Pancreas (tissue), 10 donors: ENCODE measurements at places on chromosomes 5 and 9. TPM values are rescaled to one million over a fixed set of nuclear protein-coding genes. Genes with fewer than 3 reads are reported as not detected.

DNA sequence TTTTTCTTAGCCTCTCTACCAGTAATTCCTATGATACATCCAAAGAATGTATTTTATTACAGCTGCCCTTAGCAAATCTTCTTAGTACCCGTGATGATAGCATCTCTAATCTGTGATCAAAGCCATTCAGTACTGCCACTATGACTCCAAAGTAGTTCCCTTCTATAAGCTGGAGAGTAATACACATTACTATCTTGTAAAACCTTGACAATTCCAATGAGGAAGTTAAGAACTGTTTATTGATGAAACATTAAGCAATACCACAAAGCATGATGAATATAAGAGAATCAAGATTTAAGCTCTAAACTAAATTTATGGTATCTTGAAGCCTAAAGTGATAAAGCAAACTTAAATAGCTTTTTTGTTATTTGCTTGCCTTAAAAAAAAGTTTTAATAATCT, 86.1 kb downstream of the SMIM23 start:
- no peak for DNase-seq

DNA sequence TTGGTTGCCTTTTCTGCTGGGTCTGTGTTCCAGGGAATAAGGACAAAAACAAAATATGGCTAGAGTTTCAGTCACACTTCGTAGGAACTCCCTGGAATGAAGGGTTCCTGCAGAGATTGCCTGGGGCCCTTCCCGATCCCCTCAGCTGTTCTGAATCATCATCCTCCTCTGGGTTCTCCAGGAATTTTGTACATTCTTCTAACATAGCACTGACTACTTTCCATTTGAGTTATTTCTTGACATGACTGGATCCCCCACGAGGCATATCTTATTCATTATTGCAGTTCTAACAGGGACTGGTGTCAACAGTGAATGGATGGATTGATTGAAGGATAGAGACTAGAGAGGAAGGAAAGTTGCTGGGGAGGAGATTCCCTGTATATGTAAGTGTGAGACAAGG, 49.2 kb upstream of the TNC start:
- DNase-seq, result no peak

DNA sequence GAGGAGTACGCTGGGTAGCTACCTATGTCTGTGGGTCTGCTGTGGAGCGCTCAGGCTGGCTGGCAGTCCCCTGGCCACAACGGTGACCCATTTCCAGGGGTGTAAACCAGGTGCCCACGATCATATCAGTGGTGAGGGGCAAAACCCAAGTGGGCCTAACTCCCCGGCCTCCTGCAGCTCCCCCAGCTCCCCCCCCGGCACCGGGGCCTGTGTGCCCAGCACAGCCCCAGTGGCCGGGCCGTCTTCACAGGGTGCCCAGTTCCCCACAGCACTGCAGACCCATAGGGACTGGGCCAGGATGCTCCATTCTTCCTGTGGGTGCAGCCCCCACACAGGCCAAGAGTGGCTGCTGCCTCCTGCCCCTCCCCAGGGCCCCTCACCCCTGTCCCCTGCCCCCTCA, 958 bp upstream of the LCN8 start:
- DNase-seq, result no peak

DNA sequence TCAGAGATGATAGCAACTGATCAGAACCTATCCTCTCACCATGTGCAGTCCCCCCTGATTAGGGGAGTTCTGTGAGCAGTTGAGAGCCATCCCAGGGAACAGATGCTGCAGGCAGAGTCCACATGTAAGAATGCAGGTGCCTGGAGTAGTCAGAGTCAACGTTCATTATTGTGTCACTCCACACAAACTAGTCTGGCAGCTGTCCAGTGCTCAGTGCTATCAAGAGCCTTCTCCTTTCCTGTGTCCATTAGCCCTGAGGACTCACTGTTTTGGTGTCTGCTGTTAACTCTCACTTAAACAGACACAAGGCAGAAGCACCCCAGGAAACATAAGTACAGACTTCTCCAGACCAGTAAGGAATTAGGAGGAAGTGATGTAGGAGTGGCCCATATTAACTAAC, 2.5 kb downstream of the SH3TC2 start:
- DNase-seq, result no peak

DNA sequence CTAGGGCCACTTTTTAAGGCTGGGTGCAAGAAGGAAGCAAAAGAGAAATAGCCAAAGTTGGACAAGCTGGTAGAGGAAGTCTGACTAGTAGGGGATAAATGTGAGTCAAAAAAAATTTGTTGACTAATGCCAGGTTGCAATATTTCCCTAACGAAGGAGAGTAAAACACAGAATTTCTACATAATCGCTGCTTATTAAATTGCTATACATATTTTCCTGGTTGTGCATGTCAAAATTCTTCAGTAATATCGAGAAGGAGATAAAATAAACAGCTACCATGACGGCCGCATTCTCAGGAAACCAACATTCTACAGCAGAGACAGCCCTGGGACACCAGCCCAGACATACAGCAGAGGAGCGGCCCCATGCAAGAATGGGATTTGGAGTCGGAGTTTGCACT, 148.3 kb downstream of the ESM1 start:
- no peak for DNase-seq

Gene NR2F1
- 1.4 TPM for total RNA-seq

DNA sequence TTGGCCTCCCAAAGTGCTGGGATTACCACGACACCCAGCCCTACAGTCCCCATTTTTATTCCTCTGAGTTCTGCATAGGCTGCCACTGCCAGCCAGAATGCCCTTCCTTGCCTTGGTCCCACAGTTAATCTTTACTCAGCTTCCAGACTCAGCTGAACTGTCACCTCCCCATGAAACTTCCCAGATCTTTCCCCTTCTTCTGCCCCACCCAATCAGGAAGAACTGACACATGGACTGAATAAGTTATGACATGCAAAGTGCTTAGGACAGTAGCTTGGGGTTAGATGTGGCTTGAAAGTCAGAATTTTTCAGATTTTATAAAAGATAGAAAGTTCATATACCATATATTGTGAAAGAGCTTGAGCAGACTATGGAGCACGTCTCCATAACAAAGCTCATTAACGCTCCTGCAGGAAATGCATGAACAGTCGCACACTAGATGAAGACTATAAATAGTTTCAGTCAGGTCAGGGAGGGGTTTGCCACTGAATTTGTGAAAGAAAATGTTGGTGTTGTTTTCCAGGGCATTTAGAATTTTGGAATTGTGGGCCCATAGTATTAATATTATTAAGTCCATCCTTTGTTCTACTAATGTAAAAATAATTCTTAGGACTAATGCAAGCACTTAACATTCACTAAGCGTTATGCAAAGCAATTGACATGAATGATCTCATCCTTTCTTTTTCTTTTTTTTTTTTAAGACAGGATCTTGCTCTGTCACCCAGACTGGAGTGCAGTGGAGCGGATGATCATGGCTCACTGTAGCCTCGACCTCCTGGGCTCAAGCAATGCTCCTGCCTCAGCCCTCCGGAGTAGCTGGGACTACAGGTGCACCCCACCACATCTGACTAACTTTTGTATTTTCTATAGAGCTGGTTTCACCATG, 36.1 kb upstream of the DENND1A start:
- no peak for DNase-seq

- no peak for DNase-seq
Observed at GRCh38 chr5:6598351-6598900, 34.4 kb downstream of the NSUN2 start.

DNA sequence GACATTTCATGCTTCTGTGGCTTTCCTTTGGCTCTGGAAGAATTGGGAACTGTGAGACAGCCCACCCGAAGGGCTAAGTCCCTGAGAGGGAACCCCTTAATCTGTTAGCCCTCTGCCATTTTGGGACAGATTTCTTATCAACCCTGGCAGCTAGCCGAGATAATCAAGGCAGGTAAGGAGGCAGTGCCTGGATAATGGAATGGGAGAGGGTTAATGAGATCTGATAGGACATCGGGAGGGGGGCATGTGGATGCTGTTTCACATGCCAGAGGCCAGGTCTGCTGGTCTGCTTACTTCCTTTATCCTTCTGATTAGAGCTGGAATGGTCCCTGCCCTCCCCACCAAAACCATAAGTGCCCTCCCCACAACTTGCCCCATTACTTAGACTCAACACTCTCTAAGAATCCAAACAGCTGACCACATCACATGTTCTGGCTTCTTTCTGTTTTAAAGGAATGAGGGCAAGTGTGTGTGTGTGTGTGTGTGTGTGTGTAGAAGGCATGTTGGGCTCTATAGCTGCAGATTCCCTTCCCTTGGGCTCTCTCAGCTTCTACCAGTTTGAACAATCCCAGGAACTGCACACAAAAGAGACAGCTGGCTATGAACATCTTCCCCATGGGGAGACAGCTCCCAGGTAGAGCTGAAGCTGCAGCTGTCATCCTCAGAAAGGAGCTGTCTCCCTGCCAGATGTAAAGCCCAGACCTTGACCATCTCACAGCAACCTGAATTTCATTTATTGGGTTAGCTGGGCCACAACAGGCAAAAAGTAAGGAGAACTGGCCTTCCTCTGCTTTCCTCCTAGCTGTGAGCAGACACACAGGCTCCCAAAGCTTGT, 221.3 kb downstream of the PIK3R1 start:
- DNase-seq, result no peak

Gene PAEP
- total RNA-seq, result not detected

Gene AJM1
- total RNA-seq, result 3.3 TPM

DNA sequence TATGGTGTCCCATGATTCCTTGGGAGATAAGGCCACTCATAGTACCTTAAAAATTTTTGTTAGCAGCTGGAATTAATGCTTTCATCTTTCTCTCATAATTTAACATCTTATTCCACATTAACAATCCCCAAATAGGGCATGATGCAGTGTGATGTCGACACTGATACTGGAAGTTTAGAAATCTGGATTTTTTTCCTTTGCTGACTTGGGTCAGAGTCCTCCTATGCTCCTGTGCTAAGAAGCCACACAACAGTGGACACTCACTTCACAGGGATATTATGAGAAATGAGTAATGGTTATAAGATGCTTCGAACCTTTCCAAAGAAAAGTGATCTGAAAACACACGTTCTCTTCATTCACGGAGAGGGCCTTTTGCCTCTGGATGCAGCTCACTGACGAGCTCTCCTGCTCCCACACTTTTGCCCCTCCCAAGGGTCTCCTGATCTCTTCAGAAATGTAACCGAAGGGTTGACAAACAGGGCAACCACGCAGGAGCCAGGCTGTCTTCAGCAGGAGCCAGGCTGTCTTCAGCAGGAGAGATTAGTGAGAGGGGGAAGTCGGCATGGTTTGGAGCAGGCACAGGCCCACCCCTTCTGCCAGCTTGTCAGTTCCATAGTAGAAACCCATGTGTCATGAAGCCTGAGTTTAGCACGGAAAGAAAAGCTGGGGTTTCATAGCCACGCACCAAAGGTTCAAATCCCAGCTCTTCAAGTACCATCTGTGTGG, 247.8 kb downstream of the AOPEP start:
- DNase-seq, result no peak

- no peak for DNase-seq
Observed at GRCh38 chr5:129082225-129083136, 12.1 kb upstream of the ISOC1 start.

Gene CSNK1A1
- 95.2 TPM for total RNA-seq

- DNase-seq, result no peak
Observed at GRCh38 chr9:130921989-130922892, 16.8 kb downstream of the FIBCD1 start.

DNA sequence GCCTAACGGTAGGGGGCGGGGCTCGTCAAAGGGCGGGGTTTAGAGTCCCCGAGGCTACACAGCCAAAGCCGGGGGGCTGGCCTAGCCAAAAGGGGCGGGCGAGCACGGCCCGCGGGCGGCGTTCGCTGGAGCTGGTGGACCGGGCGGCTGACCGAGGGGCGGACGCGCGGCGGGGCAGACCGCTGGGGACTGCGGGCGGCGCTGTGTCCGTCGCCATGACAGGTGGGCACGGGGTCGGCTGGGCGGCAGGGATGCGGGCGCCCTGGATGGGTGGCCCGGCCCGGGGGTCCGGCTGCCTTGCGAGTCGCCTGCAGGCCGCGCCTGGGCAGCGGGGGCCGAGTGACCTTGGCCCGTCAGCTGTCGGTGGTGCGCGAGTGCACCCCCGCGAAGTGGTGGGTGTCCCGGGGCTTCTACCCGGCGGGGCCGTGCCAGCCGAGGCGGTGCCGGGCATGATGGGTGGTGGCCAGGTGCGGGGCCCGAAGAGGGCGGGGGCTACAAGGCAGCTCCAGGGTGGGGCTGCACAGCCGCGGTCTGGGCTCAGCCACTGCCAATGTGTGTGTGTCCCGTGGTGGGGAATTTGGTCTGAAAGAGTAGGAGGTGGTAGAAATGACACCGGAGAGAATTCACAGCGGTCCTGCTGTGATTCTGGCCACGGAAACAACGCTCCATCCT, at the start of gene CARD19:
Gene CARD19, plus strand, starts transcription at position 87 of the 672 bp plus-strand sequence. Its CDS starts 129 bp downstream, at position 216.
- DNase-seq, result no peak

- no peak for DNase-seq
Observed at GRCh38 chr9:82606071-82606470, 456.9 kb downstream of the RASEF start.

GRCh38 chr9:129542741-129543140, 78.2 kb downstream of the C9orf50 start:
- no peak for DNase-seq

Gene EQTN
- total RNA-seq, result 0.65 TPM

Gene GABBR2
- 0.09 TPM for total RNA-seq
